ENCODE measurements at places on chromosomes 5 and 9.
A peak's percentile ranks its signal among the peaks of the same experiment; 100 is the strongest.

DNA sequence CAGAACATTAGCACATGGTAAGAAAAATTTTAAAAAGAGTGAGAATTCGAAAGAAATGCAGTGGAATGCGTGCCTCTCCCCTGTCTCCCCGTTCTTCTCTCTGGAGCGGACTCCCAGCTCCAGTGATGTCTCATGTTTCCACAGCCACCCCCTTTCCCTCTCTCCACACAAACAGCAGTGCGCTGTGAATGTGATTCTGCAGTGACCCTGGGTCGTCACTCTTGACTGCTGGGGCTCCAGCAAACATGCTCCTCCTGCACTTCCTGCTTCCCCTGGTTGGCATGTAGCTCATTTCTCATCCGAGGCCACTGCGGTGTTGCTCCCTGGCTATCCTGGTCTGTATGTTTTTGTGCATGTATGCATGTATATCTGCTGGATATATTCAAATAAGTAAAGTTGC, 13.3 kb downstream of the PHF2 start:
- no peak for DNase-seq

DNA sequence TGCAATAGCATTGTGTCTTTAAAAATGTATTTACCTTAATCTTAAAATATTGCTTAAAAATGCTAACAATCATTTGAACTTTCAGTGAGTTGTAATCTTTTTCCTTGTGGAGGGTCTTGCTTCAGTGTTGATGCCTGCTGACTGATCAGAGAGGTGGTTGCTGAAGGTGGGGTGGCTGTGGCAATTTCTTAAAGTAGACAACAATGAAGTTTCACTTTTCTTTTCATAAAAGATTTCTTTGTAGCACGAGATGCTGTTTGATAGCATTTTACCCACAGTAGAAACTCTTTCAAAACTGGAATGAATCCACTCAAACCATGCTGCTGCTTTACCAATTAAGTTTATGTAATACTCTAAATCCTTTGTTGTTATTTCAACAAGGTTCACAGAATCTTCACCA, 50.8 kb downstream of the NR3C1 start:
- no peak for DNase-seq

DNA sequence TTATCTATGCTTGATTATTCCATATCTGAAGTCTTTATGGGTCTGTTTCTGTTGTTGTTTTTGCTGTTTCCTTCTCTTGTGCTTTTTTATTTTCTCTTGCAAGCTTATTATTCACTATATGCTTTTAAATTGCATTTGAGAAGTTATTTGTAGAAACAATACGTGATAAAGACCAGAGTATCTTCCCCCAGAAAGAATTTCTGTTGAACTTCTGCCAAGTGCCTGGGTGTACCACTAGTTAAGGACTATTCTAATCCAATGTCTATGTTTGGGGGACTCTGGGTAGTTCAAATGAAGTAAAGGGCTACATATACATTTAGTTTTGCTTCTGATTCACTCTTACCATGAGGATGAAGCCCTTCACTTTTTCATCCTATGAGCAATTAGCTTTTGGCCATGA, 54.3 kb downstream of the SLF1 start:
- DNase-seq: no peak

GRCh38 chr5:56862909-56863308, 46.5 kb upstream of the SETD9 start:
- no peak for DNase-seq

DNA sequence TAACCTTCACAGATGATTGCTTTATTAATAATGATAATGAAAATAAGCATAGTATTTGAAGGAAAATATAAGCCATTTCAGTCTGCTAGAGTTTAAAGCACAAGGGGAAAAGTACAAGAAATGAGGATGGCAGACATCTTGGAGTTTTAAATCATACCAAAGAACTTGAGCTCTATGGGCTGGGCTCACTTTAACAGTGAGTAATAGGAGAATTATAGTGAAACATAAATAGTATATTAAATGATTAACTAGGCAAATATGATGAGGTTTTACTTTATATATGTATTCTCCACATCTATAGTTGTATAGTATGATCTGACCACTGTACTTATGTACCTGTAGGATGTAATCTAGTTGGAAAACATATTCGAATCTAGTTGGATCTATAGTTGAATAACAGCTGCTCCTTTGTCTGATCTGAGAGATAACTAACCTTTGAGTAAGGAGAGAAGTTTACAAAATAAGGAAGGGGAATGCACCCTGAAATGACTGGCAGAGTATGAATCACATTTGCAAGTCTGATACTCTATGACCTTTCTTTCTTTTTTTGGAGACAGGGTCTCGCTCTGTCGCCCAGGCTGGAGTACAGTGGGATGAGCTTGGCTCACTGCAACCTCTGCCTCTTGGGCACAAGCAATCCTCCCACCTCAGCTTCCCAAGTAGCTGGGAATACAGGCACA, 17.6 kb downstream of the MEGF9 start:
- no peak for DNase-seq

DNA sequence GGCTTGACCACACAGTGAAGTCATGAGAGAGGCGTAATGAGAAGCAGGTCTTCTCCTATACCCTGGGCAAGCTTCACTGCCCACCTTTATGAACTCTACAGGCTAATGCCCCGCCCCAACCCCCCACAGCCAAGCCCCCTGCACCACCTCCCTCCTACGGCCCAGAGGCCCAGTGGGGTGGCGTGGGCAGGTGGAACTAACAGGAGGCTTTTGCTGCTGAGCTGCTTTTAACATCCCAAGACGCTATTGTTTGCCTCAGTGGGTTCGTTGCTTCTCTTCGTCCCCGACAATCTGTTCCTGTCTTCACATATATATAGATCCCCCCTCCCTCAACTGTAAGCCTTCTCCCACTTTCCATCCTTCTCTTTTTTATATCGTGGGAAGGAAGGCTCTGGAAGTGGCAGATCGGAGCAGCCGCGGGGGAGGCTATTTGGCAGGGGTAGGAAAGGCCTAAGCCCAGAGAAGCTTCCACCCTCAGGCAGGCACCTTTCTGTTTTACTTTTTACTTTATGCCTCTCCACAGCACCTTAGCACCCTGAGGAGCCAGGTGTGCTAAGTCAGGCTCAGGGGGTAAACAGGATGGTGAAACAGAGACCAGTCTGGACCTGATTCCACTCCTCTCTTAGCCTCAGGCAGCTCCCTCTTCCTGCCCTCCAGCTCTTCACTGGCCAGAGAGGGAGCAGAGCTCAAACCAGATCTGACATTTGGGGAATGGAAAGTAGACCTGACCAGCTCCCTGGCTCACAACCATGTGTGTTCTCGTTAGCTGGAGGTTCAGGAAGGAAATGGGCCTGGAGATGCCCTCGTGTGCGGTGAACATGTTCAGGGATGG, 26.5 kb downstream of the CD74 start:
- no peak for DNase-seq

- DNase-seq: peak; percentile 62
Measured at GRCh38 chr5:132677191-132677590, 3.4 kb downstream of the IL4 start.
